ENCODE measurements at places on chromosomes 7 and 10.

DNA sequence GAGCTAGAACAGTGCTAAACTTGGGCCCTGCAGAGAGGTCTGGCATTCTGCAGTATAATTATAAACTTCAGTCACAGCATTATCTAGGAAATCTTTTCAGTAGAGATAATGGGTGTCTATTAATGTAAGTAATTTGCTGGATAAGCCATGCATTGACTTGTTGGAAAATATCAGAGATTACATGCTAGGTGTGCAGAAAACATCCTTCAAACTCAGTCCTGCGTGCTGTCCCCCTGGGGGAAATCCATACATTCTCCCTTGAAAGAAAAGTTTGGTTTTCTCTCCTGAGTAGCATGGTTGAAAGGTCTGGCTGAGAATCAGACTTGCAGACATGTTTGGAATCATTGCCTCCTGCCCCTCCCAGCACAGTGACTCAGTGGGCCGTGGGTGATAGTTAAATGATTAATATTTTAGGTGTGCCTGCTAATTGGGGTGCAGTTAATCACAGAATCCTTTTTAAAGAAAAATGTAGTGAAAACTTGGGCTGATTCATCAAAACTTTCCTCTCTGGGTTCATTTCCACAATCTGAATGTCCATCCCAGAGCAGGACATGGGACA is 13.9 kb upstream of the PRXL2A start:
- DNase-seq, result no peak

DNA sequence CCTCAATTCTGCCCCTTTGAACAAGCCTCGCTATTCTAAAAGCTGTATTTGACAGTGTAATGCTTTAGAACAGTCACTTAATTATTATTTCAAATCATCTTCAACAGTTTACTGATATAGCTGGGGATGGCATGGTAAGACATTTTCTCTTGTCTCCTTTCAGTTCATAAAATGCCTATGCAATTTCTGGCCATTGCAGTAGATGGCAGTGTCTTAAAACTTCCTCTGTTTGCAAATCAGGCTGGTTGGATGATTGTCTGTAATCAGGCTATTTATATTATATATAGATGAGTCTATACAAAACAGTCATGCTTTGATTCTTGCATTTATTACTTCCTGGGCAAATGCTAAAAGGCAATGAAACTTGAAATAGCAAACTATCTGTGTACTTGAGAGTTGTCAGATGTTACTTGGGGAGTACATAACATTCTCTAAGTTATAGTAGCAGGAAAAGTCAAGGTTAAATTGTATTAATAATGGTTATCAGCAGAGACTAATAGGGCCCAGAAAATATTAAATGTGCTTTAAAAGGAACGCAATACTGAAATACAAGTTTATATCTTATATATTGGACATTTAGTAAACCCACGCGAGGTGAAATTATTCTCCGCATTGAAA is 55.5 kb upstream of the LHFPL3 start:
- DNase-seq, result peak; percentile 6

DNA sequence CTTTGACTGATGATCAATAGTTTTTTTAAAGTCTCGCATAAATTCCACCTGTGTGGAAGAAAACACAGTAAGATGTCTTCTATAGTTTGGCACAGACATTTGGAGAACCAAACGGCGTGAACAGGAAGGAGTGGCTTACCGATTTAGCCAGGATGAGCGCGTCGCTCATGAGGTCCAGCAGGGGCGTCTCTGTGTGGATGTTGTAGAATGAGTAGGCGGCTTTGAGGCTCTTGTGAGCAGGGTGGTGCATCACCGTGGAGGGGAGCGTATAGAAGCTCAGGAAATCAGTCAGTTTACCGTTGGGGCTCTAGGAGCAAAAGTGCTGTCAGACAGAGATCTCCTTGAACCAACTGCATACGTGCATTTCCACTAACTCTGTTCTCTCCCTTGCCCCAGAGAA is 15.5 kb downstream of the RPP38 start:
- no peak for DNase-seq

DNA sequence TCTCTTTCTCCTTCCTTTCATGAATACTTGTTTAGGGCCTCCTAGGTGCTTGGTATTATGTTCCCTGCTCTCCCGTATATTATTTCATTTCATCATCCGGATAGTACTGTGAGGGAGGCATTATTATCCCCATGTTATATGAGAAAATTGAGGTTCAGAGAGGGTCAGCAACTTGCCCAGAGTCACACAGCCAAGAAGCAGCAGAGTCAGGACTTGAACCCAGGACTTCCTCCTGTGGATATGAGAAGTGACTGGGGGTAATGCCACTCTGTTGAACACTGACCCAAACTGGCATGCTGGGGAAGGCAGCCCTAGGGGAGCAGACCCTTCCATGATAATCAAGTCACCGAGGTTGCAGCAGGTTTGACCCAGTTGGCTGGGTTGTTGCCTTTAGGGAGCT is 8.2 kb upstream of the SFRP5 start:
- no peak for DNase-seq

DNA sequence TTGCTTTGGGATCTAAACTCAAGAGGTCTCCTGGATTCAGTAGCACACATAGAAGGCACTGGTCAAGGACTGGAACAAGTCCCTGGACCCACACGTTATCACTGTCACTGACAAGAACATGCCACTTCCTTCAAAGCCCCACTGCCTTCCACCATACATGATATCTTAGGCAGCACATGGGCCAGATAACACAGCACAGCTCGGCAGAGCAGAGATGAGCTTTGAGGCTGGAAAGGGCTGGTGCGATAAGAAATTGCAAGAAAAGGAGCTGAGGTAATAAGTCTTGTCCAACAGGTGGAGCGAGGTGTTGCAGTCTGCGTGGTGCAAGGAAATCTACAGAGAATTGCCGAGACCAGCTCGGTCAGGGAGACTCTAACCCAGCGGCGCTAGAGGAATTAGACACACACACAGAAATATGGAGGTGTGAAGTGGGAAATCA is 139.8 kb upstream of the CDK13 start:
- no peak for DNase-seq

DNA sequence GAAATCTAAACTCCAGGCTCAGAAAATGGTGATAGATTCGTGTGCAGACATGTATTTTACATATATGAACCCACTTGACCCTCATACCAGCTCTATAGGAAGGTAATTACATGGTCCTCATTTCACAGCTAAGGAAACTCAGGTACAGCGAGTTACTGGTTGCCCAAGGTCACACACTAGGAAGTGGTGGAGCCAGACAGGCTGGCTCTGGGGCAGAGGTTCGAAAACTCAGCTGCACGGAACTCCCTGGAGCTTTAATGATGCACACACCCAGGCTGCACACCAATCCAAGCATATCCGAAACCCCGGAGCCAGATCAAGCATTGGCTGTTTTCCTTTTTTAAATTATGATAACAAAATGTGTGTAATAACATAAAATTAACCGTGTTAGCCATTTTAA is 172.4 kb downstream of the COBL start:
- DNase-seq, result no peak

GRCh38 chr10:109945473-109946177 is 22.3 kb upstream of the XPNPEP1 start:
- DNase-seq, result no peak

GRCh38 chr10:80900661-80901060 is 363.0 kb downstream of the SH2D4B start:
- DNase-seq, result no peak

GRCh38 chr7:99042957-99043356 is 101.0 kb downstream of the SMURF1 start:
- DNase-seq, result no peak

GRCh38 chr7:128219636-128220035 is 21.4 kb upstream of the LEP start:
- no peak for DNase-seq

DNA sequence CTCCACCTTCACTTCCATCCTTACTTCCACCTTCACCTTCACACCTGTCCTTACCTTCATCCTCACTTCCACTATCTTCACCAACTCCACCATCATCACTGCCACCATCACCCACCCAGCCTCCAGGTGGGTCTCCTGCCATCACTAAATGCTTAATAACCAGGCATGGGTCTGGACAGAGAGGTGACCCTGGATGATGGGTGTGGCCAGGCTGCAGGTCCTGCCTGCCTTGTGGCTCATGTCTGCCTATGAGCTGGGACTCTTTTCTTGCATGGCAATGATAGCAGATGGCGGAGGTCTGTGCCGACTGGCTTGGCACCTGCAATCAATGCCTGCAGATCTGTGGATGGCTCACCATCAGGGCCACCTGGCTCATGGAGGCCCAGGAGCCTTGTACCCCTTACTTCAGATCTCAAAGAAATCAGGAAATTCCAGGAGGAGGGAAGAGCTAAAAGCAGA is 60.1 kb upstream of the ELN start:
- no peak for DNase-seq

DNA sequence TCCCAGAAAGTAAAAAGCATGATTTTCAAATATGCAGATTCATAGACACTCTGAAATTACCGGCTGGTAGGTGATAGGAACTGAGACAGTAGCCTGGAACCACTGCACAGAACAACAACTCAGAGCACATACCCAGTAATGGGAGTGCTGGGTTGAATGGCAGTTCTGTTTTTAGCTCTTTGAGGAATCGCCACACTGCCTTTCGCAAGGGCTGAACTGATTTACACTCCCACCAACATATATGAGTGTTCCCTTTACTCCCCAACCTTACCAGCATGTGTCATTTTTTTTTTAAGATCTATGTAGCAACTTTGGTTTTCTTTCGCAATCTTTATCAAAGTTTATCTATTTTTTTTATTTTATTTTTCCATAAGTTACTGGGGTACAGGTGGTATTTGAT is 358.8 kb downstream of the CALN1 start:
- no peak for DNase-seq

GRCh38 chr7:18290865-18291264 is 204.7 kb upstream of the HDAC9 start:
- DNase-seq, result no peak

DNA sequence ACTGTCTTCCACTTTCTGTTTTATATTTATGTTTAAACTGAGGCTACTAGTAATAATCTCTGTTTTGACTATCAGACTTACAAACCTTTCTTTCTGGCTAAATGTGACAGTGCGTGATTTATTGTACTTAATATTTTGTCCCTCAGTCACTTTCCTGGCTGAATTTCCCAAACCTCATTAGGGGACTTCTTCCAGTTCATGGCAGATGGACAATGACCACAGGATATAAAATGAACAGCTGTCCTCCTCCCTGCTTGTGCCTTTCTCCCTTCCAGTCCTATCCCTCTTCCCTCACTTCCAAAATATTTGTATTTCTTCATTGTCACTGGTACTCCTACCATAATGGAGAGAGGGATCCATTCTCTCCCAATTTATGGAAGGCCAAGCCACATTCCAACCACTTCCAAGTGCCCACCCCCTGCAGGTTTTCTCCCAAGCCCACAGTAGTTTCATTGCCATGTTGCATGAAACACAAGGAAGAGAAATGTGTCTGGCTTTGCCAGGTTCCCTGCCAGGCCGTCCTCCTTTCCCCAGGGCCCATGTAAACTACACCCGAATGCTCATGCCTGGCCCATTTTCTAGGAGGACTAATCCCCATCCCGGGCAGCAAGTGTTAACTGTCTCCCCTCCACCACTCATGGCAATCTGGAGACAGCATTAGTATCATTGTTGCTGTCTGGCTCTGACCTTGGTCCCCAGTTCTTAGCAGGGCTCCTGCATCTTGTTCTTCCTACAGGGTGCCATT is 269.5 kb upstream of the SLC26A5 start:
- no peak for DNase-seq

- no peak for DNase-seq
Observed at GRCh38 chr7:120724448-120724847, 133.5 kb downstream of the TSPAN12 start.

GRCh38 chr10:48251525-48252353 is 22.8 kb downstream of the FRMPD2 start:
- DNase-seq, result no peak

DNA sequence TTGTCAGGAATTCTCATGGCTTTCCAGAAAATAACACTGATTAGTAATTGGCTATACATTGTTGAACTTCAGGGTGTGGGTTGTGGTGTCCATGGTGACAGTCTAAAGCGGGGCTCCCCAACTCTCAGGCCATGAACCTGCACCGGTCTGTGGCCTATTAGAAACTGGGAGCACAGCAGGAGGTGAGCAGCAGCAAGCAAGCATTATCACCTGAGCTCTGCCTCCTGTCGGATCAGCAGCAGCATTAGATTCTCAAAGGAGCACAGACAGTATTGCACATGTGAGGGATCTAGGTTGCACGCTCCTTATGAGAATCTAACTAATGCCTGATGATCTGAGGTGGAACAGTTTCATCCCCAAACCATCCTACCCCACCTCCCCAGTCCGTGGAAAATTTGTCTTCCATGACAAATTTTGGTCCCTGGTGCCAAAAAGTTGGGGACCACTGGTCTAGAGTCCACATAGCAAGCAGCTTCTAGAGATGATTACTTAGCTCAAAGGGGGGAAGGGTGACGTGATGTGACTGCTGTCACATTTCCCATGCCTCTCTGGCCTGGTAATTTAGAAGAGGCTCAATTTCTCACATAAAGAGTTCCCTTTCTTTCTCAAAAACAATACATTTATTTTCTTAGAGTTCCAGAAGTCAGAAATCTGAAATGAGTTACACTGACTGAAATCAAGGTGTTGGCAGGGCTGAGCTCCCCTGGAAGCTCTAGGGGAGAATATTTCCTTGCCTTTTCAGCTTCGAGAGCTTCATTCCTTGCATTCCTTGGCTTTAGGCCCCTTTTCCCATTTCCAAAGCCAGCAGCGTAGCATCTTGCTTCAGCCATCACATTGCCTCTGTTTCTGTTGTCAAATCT is 17.6 kb upstream of the FAM221A start:
- no peak for DNase-seq

DNA sequence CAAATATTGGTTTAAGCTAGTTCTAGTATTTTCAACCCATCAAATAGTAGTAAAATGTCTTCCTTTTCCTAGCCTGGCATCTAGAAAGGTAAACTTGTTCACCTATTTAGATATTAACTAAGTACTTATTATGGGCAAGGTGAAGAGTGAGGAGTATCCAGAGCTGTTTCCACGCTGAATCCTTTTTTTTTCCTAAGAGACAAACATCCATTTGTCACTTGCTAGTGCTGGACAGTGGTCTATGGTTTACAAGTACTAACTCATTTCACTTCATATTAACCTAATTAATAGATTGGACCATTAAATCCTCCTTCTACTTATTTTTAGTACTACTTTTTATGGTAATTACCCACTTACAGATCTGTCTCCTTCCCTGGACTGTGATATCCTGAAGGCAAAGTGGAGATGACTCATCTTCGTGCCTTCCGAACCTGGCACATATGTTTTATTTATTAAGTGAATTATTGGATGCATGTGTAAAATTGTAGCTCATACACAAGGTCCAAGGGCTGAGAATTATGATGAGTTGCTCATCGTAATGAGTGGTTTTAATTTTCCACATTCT is 159.6 kb upstream of the IGFBP3 start:
- DNase-seq, result no peak

All from GM04503 (cell line).